Activated CD8-positive, alpha-beta memory T cell treated with anti-CD3 and anti-CD28 coated beads, Interleukin-2, amount 10 ng/mL, durations not matched to agents 7 days and 5 days (primary cell): ENCODE measurements at places on chromosomes 4 and X. TPM values are rescaled to one million over a fixed set of nuclear protein-coding genes. Genes with fewer than 3 reads are reported as not detected.

The IGFBP7 gene
- total RNA-seq, result not detected

The SLC25A43 gene
- total RNA-seq, result 8.0 TPM

The SORBS2 gene
- total RNA-seq, result not detected

The MAGEA4 gene
- not detected for total RNA-seq

The PCDH10 gene
- not detected for total RNA-seq
